Stimulated activated CD4-positive, alpha-beta T cell treated with anti-CD3 and anti-CD28 coated beads, Interleukin-1b, Interleukin-23, amount 100 ng/mL, for 48 hours (primary cell): ENCODE measurements at places on chromosomes 3 and 15.

- no peak for DNase-seq
These were observed 109.7 kb downstream of the UBE2E2 start for GRCh38 chr3:23312866-23313265.

GRCh38 chr3:141878817-141879216, 2.4 kb downstream of the ATP1B3 start:
- no peak for DNase-seq

- DNase-seq, result no peak
These were observed 50.9 kb downstream of the MB21D2 start for GRCh38 chr3:192866804-192867203.

DNA sequence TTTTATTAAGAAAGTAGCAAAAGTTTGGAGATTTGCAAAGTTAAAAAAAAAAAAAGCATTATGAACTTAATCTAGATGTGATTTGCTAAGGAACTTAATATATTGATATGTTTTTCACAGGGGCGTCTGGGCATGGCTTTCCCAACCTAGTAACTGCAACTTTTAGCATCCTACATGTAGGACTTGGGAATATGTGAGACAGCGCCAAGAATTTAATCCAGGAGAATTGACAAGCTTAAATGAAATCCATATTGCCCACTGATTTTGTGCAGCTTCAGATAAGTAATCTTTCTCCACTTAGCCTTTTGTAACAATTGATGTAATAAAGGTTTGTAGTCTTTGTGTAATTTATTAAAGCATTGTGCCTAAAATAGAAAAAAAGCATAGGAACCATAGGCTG, 982 bp upstream of the GABPB1 start:
- DNase-seq, result no peak

- no peak for DNase-seq
These were observed 97.2 kb downstream of the LIPC start for GRCh38 chr15:58529041-58529440.

DNA sequence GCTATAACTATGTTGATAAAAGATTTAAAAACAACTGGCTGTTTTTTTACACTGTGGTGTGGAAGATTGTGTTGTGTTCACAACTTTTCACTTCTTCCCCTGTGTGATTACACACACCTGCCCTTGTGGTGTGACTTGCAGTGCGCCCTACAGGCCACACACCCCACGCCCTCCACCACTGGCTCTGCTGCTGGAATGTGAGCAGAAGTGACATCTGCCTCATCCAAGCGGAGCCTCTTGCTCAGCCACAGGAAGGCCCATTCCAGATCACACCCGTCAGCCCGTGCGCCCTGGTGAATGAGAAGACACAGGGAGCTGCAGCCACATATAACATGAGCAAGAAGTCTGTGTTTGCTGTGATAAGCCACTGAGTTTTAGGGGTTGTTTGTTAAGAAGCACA, 7.0 kb downstream of the CCR2 start:
- no peak for DNase-seq

DNA sequence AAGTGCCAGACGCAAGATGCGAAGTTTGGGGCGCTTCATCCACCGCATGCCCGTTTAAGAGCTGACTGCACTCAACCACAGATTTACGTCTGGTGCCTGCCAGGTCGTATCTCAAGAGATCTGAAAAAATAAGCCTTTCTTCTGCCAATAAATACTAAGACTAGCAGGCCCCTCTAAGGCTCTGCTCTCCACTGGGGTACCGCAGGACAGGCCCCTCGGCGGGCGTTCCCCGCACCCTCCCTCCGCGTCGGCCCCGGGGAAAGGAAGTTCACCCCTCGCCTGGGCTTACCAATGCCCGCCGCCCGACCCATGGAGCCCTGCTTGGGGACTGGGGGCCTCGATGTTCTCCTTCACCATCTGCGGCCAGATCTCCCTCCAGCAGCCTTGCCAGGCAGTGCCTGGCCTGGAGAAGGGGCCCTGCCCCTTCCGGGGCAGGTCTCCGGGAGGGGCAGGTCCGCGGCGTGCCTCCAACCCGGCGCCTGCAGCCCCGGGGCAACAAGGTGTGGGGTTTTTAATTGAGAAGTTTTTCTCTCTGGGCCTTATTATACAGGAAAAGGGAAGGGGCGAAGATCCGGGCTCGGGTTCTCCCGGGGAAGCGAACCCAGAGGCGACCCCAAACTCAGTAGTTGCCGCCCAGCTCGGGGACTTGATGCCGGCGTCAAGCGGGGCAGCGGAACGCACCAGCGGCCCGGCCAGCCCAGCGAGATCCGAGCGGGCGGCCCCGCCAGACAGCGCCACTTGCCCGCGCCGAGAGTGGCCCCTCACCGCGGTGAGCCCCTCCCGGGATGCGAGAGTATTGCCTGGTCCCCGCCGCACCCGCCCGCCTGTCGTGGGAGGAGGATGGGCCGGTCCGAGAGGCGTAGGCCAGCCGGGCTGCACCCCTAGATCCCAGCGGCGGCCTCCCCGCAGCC, 735 bp downstream of the GOLGA8B start:
- DNase-seq, result peak; percentile 21

- no peak for DNase-seq
These were observed 1034.4 kb downstream of the TUSC7 start for GRCh38 chr3:117743993-117744392.

- DNase-seq, result no peak
These were observed 427.1 kb upstream of the DPH6 start for GRCh38 chr15:35973029-35973428.

DNA sequence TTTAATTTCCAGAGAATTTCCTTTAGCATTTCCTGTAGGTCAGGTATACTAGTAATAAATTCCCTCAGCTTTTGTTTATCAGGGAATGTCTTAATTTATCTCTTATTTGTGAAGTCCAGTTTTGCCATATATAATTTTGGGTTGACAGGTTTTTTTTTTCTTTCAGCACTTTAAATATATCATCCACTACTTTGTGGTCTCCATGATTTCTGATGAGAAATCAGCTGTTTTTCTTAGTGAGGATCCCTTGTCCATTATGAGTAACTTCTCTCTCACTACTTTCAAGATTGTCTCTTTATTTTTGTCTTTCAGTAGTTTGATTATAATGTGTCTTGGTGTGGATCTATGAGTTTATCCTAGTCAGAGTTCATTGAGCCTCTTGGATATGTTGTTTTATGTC, 105.7 kb downstream of the LRRC49 start:
- DNase-seq, result no peak

GRCh38 chr3:169627073-169627472, 36.4 kb downstream of the MECOM start:
- DNase-seq, result no peak

GRCh38 chr3:96836153-96836915, 21.9 kb downstream of the EPHA6 start:
- no peak for DNase-seq

DNA sequence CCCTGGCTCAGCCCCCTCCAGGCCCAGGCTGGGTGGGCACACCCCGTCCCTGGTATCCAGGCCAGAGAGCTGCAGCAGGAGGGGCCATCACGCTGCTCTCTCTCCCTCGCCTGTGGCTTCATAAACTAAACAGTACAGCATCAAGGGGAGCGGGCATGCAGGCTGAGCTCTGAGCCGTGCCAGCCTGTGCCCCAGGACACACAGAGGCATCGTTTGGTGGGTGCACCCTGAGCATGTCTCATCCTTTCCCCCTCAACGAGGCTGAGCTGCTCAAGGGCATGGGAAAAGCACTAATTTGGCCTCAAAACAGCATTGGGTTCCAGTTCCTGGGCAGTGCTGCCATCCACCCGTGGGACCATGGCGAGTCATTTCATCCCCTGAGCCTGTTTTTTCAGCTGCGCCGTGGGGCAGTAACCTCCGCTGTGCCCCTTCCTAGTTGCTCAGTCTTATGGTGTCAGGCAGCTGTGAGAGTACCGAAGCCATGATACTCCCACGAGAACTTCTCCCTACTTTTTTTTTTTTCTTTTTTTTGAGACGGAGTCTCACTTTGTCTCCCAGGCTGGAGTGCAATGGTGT, 79.6 kb downstream of the CPN2 start:
- no peak for DNase-seq
